ENCODE measurements at places on chromosomes 1 and 21.

- DNase-seq: no peak
Measured at GRCh38 chr1:233364695-233365539, 37.4 kb downstream of the MAP3K21 start.

GRCh38 chr21:34801519-34802132 is 132.8 kb downstream of the CLIC6 start:
- no peak for DNase-seq

DNA sequence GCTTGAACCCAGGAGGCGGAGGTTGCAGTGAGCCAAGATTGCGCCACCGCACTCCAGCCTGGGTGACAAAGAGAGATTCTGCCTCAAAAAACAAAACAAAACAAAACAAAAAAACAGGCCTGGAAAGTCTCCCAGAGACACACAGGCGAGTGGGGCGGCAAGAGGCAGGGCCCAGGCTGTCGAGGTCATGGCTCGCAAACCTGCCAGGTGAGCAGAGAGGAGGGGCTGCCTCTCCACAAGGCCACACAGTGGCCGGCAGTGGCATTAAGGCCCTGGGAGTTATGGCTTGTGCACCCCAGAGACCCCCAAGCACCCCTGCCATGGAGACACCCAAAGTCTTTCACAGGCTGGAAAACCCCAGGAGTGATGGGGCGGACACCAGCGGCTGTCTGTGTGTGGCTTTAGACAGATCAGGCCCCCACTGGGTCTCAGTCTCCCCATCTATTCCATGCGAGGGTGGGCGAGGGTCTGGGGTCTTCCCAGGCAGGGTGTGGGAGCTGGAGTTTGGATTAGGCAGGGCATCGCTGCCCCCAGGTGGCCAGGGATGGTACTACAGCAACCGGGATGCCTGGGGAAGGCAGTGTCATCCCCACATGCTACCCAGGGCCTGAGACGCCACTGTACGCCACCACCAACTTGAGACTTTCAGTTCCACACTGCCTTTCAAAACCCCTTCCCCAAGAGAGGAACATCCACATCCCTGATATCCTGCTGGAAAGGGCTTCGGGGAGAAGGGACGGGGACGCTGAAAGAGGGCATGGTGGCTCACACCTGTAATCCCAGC is 7.3 kb upstream of the CTRC start:
- DNase-seq: peak; percentile 71

DNA sequence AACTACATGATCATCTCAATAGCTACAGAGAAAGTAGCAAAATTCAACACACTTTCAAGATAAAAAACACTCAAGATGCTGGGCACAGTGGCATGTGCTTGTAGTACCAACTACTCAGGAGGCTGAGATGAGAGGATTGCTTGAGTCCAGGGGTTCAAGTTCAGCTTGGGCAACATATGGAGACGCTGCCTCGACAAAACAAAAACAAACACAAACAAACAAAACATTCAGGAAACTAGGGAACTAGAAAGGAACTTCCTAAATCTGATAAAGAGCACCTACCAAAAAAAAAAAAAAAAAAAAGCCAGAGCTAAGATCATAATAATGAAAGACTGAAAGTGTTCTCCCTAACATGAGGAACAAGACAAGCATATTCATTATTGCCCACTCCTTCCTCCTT is 22.8 kb upstream of the RNF186 start:
- DNase-seq: peak; percentile 51

- no peak for DNase-seq
Measured at GRCh38 chr1:38059635-38060250, 13.2 kb upstream of the POU3F1 start.

- DNase-seq: no peak
Measured at GRCh38 chr21:46122758-46123683, 25.1 kb downstream of the COL6A2 start.

DNA sequence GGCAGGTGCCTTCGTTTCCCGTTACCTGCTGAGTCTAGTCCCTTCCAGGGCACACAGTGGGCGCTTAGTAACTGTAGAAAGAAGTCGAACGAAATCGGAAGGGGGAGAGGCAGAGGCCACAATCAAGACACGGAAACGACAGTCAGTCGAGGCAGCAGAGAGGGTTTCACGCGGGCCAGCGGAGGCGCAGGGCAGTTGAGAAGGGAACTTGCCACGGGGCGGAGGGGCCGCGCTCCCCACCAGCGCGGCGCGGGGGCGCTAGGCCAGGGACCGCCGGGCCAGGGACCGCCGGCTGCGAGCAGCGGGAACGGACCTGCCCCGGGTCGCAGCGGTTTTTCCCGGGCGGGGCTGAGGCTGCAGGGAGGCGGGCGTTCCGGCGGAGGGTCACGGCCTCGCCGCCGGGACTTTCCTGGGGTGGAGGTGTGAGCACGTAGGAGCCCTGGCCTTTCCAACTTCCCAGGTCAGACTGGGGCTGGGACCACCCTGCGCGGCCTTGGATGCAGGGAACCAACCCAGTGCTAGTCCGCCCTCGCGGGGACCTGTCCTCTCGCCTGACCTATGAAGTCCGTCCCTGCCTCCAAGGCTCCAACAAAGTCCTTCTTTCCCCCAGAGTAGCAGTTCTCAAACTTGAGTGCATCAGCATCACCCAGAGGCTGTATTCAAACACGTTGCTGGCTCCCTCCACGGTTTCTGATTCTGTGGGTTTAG is 150.1 kb upstream of the FGGY start:
- peak; percentile 51 for DNase-seq

DNA sequence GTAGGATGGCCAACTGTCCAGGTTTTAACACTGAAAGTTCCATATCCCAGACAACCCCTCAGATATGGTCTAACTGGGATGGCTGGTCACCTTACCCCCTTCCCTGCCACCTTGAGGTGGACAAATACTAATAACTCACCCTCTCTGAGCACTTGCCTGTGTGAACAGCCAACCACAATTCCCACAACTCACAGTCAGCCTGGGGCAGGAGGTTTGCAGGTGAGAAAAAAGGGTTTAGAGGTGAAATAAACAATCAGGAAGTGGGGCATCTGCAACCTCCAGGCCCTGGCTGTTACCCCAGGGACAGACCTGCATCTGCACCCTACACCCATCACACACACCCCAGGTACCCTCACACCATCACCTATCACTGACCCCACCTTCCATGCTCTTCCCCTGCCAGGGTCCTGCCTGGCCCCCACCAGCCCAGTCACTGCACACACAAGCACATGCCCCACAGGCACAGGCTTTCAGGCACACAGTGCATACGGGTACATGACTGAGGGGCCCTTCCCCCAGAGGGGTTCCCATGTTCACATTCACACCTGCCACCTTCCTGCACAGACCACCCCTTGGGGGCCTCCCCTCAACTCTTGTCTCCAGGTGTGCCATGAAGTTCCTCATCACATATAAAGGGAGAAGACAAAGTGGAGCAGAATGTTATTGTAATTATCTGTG is 679.5 kb downstream of the MATN1 start:
- no peak for DNase-seq

DNA sequence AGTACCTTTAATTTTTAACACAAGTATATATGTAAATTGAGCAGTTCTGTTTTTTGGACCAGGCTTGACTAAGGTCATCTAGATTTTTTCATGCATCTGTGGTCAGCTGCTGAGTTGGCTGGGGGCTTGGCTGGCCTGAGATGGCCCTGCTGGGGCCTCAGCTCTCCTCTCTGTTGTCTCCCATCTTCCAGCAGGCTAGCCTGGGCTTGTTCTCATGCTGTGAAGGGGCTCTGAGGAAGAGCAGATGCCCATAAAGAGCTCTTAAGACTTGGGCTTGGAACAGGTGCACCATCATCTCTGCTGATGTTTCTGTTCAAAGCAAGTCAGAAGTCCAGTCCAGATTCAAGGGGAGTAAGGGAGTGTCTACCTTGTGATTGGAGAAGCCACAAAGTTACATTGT is 51.2 kb upstream of the TNR start:
- no peak for DNase-seq

DNA sequence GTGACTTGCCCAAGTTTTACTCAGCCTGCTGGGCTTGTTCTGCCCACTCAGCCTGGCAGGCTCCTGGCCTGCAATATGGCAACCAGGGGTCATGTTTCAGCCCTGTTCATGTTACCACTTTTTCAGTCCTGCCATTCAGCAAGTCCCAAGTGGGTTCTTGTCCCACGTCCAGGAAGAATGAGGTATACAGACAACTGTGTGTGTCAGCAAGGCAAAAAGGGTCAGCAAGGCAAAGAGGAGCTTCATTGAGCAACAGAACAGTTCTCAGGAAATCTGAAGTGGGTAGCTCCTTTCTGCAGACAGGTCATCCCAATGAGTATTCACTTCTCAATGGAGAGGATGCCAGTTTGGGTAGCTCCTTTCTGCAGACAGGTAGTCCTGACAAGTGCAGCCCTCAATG is 1233.3 kb upstream of the B3GALT2 start:
- no peak for DNase-seq

GRCh38 chr1:201126463-201126831 is 537 bp downstream of the ASCL5 start:
- DNase-seq: no peak

DNA sequence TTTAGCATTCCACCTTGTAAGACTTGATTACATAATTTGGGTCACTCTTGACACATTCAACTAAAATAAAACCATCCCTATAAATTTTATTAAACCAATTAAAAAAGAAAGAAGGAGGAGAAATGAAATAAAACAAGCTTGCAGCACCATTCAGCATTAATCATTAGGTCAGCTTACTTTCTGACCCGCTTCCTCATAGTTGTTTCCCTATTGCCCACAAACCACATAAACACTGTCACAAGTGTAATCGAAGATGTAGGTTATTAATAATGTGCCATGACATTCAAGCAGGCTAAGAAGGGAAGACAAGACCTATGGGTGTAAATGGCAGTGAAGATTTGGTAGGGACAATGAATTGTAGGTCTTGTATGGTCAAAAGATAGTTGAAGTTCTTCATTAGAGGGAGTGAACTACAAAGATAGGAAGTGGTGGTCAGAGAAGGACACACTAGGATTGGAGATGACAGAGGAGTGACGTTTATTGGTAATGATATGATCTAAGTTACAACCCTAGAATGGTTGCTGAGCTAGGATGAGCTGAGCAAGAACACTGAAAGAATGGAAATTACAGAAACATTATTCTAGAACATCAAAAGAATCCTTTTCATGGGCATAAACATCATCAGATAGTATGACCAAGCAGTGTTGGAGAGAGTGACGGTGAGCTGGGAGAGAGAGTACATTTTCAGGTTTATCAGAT is 231.5 kb downstream of the KCNT2 start:
- DNase-seq: peak; percentile 19

DNA sequence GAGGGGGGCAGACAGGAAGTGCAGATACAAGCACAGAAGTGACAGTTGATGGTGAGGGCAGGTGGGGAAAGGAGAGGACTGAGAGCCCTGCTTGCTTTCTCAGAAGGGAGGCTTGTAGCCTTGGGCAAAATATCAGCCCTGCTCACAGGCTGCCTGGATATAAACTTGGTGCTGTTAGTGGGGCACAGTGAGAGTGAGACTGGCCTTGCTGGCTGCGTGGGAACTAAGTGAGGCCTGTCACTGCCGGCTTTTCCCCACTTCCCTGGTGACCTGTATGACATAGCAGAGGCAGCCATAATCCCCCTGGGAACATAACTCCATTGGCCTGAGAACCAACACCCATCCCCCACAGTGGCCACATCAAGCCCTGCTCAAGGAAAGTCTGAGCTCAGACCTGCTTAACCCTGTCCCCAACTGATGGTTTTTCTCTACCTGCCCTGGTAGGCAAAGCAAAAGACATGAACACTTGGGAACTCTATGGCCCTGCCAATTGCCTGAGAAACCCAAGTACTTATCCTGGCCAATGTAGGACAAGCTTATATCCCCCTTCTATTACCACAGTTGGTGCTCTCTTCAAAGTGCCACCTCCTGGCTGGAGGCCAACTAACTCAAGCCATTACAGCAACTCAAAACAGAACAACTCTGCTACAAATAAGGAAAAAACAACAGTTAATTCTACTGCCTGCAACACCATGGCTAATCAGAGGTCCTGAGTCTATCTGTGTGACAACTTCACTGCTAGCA is 472.7 kb downstream of the PLPP3 start:
- no peak for DNase-seq

DNA sequence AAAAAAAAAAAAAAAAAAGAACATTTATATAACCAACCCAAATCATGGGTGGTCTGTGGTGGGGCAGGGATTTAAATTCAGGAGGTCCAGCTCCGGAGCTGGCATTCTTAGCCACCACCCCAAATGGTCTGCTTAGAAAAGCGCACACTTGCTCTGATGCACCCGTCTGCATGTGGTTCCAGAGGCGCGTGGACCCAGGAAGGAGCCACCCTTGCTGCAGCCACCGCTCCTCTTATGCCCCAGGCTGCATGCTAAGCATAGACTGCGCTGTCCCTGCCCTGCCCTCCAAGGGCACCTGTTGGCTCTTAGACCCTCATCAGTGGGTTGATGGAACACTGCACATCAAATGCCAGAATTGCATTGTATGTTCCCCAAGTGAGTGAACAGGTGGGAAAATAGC is 41.4 kb downstream of the ATP5PO start:
- no peak for DNase-seq

DNA sequence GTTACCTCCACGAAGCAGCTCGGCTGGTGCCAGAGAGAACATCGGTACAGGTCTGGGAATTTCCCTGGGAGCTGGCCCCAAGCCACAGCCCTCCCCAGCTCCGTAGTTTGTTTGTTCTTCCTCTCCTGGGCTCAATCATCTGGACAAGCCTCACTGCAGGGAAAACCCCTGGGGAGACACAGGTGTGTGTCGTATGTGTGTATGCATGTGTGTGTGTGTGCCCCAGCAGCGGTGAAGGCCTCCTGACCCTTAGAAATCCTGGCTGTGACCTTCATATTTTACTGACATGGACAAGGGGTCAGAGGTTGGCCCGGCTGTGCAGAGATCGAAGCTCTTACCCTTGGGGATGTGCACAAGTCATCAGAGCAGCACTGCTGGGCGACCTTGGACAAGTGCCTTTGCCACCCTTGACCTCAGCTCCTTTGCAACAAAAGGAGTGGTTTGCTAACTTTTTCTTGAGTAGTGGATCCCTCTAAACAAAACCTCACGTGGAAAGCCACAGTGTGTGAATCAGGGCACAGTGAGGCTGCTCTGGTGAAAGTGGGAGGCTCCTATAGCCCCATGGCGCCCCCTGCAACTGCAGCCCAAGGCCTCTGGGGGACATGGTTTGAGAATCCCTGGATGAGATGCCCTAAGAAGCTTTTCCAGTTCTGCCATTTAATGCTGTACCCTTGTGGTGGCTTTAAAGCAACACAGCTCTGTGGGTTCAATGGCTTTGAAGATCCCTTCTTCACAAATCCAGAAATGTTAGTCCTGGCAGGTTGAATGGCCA is 12.3 kb upstream of the IL22RA1 start:
- DNase-seq: no peak

- DNase-seq: no peak
Measured at GRCh38 chr1:48023488-48023887, 26.3 kb upstream of the TRABD2B start.

DNA sequence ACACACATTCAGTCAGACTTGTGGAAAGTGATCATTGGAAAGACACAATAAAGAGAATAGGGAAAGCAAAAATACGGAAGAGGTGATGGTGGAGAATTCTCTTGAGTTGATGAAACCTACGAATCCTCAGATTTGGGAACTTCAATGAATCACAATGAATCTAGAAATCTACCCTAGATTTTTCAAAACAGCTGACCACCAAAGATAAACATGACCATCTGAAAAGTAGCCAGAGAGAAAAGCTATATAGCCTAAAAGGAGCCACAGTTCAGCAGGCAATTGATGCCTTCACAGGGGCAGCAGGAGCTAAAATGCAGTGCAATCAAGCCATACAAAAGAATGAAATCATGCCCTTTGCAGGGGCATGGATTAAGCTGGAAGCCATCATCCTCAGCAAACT is 170.6 kb upstream of the RUNX1 start:
- DNase-seq: no peak

- DNase-seq: peak; percentile 32
Measured at GRCh38 chr1:228048659-228049298, 33.7 kb upstream of the ARF1 start.

Data from inflammatory macrophage (primary cell).